ENCODE measurements at places on chromosomes 5 and 9. TPM values are rescaled to one million over a fixed set of nuclear protein-coding genes. Genes with fewer than 3 reads are reported as not detected.
A peak's percentile ranks its signal among the peaks of the same experiment; 100 is the strongest.

Gene CSNK1G3
- 60.9 TPM for total RNA-seq

Gene PFN3
- total RNA-seq, result not detected

Gene YIPF5
- total RNA-seq, result 63.0 TPM

Gene ANKRD31
- total RNA-seq, result 1.4 TPM

Gene STPG3
- total RNA-seq, result 0.18 TPM

Gene PRSS3
- not detected for total RNA-seq

Gene PTCD2
- total RNA-seq, result 13.6 TPM

- H3K4me1 ChIP-seq, result peaks cover 10% of the 10 kb centered on the region
- no peak overlapping the region for H3K4me3 ChIP-seq
- H3K36me3 ChIP-seq, result no peaks in the 10 kb centered on the region
Observed at GRCh38 chr5:168714046-168714445, 134.9 kb upstream of the PANK3 start.

DNA sequence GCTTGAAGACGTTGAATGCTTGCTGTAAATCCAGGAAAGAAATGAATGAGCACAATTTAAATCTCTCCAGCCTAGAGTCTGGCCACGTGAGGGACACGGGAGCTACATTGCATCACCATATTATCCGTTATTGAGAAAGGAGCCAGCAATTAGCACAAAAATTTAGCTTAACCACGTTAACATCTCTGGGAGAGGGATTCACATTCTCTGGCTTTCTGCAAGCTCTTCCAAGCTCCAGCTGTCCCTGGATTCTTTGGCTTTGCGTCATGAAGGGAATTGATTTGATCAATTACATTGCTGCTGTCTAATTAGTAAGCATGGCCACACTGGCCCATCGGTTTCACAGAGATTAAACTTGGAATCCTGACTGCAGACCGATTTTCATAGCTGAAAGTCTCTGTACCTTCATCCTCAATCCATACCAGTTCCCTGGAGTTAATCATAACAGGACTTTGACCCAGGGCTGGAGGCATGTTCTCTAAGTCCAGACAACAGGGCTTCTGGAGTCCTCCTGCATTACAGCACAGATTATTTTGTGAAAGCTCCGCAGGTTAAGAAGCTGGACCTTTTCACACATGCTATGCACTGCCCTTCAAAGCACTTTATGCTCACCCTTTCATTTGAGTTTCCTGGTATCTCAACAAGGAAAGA lies 31.6 kb downstream of the ADRA1B start:
- H3K4me3 ChIP-seq, result no peak overlapping the region
- H3K27ac ChIP-seq, result no peak overlapping the region
- H3K4me1 ChIP-seq, result peaks cover 9% of the 10 kb centered on the region
- no peak for DNase-seq
- H3K27me3 ChIP-seq, result no peaks in the 10 kb centered on the region
- H3K36me3 ChIP-seq, result no peaks in the 10 kb centered on the region

GRCh38 chr5:110545716-110546115 lies 180.8 kb downstream of the TMEM232 start:
- no peak overlapping the region for H3K4me3 ChIP-seq
- H3K36me3 ChIP-seq, result no peaks in the 10 kb centered on the region
- H3K4me1 ChIP-seq, result no peaks in the 10 kb centered on the region
- no peak for DNase-seq

DNA sequence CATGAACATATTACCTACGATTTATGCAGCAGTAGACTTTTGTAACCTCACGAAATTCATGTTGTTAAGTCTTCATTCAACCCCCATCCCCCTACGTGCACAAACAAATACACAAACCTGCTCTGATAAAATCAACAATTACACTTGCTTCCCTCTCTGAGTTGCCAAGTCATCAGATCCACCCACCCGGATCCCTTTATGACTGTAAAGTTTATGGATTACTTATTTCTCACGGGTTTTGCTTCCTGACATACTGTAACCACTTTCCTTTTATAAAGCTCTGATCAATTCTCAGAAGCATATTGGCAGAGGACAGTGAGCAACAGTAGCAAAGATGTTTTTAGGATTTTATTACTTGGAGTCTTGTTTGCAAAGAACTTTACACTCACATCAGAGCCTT lies 70.5 kb downstream of the MLLT3 start:
- no peak overlapping the region for H3K4me3 ChIP-seq
- H3K27me3 ChIP-seq, result no peaks in the 10 kb centered on the region
- DNase-seq, result no peak
- peaks cover 30% of the 10 kb centered on the region for H3K4me1 ChIP-seq
- H3K27ac ChIP-seq, result no peak overlapping the region

DNA sequence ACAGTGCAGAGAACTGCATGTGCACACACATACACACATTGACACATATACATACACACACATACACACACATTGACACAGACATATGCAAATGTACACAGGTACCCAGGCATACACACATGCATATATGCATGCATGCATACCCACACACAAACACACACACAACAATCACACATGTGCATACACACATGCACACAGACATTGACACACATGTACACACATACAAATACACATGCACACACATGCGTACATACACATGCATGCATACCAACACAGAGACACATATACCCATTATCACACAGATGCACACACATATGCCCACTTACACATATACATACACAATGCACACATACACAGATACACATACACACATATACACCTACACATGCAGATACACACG lies 299.6 kb upstream of the ADCY2 start:
- H3K27ac ChIP-seq, result no peak overlapping the region
- H3K36me3 ChIP-seq, result no peaks in the 10 kb centered on the region
- H3K4me3 ChIP-seq, result no peak overlapping the region
- no peaks in the 10 kb centered on the region for H3K4me1 ChIP-seq

DNA sequence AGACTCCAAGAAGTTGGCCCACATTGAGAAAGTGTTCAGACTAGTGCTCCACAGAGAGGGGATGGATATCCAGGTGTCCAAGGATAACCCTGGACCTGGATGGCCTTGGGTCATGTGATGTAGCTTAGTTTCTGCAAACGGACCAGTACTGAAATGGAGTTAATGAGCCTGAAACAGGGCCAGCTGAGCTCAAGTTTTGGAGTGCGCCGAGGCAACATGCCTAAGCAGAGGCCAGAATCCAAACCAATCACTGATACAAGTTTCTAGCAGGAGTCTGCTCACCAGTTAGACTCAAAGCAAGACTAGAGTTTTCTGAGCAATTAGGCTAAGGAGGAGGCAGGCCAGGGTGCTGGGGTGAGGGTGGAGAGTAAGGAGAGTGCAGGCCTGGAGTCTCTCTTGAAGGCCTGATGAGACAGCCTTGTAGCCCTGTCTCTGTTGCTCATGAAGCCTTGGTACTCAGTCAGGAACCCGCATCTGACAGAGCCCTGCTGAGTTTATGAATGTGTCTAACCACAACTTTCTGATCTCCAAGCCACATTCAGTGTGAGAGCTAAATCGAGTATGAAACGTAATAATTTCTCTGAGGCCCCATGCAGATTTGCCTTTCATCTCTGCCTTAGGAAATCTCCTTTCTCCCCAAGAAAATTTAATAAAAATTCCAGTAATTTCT lies 68.9 kb upstream of the EQTN start:
- no peak overlapping the region for H3K4me3 ChIP-seq
- no peak for DNase-seq
- H3K27ac ChIP-seq, result peak overlapping the region; percentile 45
- H3K27me3 ChIP-seq, result no peaks in the 10 kb centered on the region
- H3K36me3 ChIP-seq, result no peaks in the 10 kb centered on the region
- peaks cover 69% of the 10 kb centered on the region for H3K4me1 ChIP-seq

- H3K4me3 ChIP-seq, result no peak overlapping the region
- no peaks in the 10 kb centered on the region for H3K27me3 ChIP-seq
- H3K36me3 ChIP-seq, result no peaks in the 10 kb centered on the region
- peak; percentile 46 for DNase-seq
- H3K4me1 ChIP-seq, result peaks cover 4% of the 10 kb centered on the region
Observed at GRCh38 chr5:134184155-134185135, 7.7 kb upstream of the SKP1 start.

GRCh38 chr9:30280229-30280900 lies 2104.1 kb upstream of the ACO1 start:
- no peak overlapping the region for H3K4me3 ChIP-seq
- no peak overlapping the region for H3K27ac ChIP-seq
- H3K27me3 ChIP-seq, result no peaks in the 10 kb centered on the region

DNA sequence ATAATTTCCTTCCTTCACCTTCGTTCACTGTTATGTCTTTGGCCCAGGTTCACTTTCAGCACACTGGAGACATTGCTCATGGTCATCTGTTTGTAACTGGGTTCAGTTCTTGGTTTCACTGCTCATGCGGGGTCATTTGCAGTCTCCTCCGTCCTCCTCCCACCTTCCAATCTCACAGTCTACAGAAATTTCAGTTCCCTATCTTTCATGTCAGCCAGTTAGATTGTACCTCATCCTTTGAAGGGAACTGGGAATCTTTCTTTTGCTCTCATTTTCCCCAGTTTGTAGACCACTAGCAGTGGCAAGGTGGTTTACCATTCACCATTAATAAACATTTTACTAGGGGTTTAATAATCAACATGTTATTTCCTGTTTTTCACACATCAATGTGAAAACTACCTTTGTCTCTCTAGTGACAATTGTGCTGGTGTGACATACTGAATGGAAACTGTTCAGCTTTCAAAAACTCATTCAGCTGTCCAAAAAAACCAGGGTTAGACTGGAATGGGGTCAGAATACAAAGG lies 100.9 kb upstream of the IL6ST start:
- H3K36me3 ChIP-seq, result peaks cover 2% of the 10 kb centered on the region
- peaks cover 20% of the 10 kb centered on the region for H3K4me1 ChIP-seq
- DNase-seq, result no peak
- H3K4me3 ChIP-seq, result no peak overlapping the region
- no peaks in the 10 kb centered on the region for H3K27me3 ChIP-seq

DNA sequence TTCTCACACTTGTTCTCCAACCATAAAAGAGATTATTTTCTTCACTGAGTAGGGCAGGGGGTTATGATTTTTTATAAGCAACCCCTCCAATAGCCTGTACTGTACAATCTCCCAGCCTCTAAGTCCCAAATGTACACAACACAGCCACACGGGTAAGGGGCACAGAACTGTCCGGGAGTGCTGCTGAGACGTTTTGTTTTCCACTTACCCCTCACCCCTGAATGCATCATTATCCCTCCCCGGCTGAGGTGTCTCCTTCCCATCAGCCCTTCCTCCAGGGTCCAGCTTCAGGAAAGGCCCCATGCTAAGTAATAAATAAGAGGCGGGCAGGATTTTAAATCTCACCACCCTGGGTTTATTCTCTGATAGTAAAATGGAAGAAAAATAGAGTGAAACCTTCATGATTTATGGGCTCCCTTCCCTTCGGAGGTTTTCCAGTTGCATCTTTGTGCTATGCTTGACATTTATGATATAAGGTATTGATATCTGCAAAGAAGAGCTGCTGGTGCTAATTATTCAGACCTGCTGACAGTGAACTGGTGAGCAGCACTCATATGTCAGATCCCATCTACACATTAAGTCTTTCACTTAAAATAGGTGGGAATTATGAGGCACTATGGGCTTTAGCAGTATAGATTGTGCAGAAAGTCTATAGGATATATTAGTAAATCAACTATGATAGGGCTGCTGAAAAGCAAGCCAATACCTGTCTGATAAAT lies 67.2 kb upstream of the MEGF10 start:
- no peaks in the 10 kb centered on the region for H3K36me3 ChIP-seq
- peaks cover 16% of the 10 kb centered on the region for H3K27me3 ChIP-seq

DNA sequence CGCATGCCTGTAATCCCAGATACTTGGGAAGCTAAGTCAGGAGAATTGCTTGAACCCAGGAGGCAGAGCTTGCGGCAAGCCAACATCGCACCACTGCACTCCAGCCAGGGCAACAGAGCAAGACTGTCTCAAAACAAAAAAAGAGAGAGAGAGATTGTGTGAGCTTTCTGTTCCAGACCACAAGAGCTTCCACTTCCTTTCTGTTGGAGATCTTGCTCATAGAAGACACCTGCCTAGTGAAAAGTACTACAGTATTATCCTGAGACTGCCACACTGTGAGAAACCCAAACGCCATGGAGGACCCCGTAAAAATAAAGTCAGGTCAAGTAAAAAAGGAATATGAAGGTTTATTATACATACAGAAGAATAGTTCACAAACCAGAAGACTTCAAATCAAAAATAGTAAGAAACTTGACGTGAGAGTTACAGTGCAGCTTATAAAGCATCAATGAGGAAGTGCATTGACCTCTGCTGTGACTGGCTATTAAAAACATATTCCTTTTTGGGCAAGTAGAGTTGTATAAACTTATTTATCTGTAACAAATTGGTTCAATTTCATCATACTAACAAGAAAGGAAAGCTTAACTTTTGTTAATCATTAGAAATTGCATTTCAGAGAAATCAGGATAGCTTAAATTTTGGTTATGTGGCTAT lies 4.3 kb upstream of the EMB start:
- no peak for DNase-seq
- peaks cover 7% of the 10 kb centered on the region for H3K4me1 ChIP-seq
- peaks cover 7% of the 10 kb centered on the region for H3K27me3 ChIP-seq
- H3K4me3 ChIP-seq, result no peak overlapping the region
- H3K27ac ChIP-seq, result no peak overlapping the region

DNA sequence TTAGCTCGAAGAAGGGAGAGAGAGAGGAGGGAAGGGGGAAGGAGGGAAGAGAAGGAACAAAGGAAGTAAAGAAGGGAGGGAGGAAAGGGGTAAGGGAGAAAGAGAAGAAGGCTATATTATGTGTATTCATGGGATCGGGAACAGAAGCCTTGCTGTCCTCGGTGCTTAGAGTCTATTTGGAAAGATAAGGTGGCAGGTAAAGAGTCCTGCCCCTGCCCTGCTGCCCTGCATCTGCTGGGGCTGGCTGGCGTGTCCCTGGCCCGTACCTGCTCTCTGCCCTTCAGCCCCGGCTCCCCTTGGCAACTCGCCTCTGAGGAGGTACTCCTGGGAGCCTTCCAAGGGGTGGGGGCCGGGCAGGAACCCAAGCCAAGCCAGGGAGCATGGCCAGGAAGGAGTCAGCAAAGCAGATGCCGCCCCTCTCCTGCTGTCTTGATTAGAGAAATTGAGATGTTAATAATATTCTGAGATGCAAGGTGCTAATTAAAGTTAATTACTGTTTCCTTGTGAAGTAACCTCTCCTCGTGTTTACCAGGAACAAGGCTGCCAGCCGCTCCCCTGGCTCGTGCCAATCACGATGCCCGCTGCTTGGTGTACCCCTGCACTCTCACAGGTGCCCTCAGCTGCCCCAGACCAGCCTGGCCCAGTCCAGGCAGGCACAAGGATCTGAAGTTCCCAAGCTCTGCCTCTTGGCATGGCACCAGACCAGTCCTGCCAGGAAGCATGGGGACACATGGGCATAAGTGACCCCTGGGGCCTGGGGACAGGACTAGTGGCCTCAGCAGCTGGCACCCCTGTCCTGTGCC lies 36.6 kb downstream of the PCDH1 start:
- peaks cover 9% of the 10 kb centered on the region for H3K27me3 ChIP-seq
- H3K27ac ChIP-seq, result no peak overlapping the region
- DNase-seq, result no peak
- no peaks in the 10 kb centered on the region for H3K36me3 ChIP-seq

- no peak for DNase-seq
- H3K27me3 ChIP-seq, result no peaks in the 10 kb centered on the region
- H3K27ac ChIP-seq, result no peak overlapping the region
- no peak overlapping the region for H3K4me3 ChIP-seq
Observed at GRCh38 chr5:6743161-6743560, 29.9 kb downstream of the TENT4A start.

Measured in mesothelial cell of epicardium (in vitro differentiated cells).